ENCODE measurements at places on chromosomes 16 and 17.

- peak; percentile 82 for DNase-seq
Measured at GRCh38 chr17:9576521-9577372, at the start of gene CFAP52. Gene CFAP52 (plus strand): TSS chr17:9576642. CDS start chr17:9576696, 54 bp downstream.

GRCh38 chr17:61442136-61442775 lies 10.0 kb upstream of the TBX4 start:
- no peak for DNase-seq

GRCh38 chr16:72371307-72372086 lies 199.5 kb upstream of the PMFBP1 start:
- no peak for DNase-seq

DNA sequence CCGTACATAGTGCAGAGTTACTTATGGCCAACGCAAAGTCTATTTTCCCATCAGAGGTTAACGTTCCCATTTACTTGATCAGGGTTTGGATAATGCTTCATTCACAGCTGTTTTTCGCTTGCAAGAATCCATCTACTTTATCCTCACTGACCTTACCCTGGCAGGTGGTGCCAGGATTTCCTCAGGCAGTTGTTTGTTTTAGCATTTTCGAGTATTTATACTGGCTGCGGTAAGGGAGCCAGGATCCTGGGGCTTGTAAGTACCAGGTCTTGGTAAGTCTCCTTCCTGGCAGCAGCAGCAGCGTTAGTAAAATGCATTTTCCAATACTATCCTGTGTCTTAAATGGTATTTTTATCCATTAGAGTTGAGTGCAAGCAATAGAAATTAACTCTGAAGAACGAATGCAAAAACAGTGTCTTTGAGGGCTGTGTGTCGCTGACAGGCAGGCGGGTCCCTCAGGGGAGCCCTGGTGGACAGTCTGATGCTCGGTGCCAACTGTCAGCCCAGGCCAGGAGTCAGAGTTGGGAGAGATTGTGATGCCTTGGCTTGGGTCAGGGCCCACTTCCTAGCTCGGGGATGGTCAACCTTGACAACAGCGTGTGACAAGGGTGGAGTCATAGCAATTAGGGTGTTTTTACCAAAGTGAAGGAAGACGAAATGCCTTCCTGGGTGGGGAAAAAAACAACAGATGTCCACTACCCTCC lies 92.4 kb upstream of the HSBP1 start:
- DNase-seq: no peak

GRCh38 chr16:11141409-11142260 lies 114.4 kb downstream of the SOCS1 start:
- no peak for DNase-seq

- DNase-seq: no peak
Measured at GRCh38 chr16:75027520-75028300, 28.9 kb downstream of the ZNRF1 start.

DNA sequence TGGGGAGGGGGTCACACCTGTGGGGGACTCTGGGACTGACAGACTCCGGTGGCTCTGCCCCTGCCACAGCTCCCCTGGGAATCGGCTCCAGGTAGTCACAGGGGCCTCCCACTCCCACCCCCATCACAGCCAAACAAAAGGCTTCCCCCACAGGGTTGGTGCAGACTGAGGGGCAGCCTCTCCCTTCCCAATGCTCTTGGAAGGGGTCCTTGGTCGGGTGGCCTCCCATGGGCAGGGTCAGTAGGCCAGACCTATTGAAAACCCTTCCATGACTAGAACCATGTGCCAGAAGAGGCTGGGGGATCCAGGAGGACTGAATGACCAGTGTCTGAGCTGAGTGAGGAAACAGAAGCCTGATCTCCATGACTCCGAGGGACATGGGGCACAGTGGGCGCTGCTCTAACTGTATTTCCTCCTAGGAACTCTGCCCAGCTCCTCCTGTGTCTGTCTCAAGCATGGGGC lies 28.6 kb downstream of the TK2 start:
- DNase-seq: no peak

- no peak for DNase-seq
Measured at GRCh38 chr16:53559270-53559951, 56.4 kb upstream of the AKTIP start.

DNA sequence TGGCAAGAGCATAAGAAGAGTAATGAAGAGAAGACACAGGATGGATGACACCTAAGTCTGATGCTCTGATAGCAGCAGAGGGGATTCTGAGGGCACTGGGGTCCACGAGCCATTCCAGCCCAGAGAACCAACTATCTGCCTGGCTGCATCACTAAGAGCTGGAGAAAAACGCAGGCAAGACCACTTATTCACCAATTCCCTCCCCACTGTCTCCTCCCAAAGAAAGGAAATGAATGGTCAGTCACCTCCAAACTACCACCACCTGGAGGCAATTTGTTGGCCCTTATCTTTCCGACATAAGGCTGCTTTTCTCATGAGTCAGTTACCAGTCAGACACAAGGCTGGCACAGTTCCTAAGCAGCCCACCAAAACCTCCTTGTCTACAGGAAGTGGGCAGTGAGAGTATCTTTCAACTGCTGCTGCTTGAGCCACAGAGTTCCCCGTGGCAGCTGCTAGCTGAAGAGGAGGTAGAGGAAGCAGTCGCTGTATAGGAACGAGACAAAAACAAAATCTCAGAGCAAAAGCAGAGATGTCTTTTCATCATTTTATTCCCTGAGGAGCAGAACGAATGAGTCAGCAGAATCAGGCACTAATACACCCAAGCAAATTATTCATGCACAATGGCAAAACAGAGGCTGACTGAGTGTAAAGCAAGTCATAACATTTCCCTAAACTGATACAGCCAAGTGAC lies 111.1 kb downstream of the SMG6 start:
- DNase-seq: peak; percentile 63

DNA sequence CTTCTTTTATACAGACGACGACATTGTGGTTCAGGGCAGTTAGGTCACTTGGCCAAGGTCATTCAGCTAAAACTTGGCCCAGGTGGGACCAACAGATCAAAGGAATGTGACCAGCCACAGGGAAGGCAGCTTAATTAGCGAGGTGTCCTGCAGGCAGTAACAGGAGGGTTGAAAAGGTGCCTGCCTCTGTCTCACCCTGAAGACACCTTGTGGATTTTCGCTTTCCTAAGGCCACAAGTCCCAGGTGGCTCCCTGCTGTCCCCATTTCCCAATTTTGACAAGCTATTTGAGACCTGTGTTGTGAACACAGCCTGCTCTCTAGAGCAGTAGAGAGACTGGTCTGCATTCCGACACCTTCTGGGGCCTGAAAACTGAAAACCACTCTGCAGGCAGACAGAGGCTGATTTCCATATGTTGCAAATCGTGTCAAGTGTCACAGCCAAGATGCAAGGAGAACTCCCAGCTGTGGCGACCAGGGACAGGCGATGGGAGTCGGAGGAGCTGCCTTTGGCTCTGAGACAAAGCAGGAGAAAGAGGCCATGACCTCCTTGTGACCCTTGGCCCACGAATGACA lies 593.1 kb upstream of the CDH5 start:
- DNase-seq: no peak

DNA sequence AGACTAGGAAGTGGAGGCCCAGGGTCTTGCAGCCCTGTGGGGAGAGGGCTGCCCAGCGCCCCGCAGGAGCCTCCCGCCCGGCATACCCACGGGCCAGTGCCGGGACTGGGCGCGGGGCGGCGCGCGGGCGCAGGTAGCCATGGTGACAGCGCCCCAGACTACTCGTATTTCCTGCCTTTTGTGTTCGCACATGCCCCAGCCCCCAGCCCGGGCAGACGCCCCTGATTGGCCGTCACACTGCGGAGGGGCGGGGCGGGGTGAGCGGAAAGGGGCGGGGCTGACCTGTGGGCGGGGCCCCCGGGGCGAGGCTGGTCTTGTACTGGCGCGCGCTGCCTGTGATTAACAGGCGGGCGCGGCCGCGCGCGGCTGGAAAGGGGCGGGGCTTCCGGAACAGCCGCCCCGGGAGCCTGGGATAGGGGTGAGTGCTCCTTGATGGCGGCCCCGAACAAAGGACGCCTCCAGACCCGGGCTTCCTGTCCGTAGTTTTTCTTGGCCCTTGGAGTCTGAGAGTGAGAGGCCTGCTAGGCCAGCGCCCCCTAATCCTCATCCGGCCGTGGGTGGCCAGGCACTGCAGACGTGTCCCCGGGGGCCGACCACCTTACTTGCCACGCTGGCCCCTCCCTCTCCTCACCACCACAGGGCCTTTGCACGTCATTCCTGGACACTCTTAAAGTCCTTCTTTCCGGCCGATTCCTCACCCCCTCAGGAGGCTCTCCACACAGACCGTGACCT lies 71.0 kb downstream of the RAI1 start:
- DNase-seq: peak; percentile 97

DNA sequence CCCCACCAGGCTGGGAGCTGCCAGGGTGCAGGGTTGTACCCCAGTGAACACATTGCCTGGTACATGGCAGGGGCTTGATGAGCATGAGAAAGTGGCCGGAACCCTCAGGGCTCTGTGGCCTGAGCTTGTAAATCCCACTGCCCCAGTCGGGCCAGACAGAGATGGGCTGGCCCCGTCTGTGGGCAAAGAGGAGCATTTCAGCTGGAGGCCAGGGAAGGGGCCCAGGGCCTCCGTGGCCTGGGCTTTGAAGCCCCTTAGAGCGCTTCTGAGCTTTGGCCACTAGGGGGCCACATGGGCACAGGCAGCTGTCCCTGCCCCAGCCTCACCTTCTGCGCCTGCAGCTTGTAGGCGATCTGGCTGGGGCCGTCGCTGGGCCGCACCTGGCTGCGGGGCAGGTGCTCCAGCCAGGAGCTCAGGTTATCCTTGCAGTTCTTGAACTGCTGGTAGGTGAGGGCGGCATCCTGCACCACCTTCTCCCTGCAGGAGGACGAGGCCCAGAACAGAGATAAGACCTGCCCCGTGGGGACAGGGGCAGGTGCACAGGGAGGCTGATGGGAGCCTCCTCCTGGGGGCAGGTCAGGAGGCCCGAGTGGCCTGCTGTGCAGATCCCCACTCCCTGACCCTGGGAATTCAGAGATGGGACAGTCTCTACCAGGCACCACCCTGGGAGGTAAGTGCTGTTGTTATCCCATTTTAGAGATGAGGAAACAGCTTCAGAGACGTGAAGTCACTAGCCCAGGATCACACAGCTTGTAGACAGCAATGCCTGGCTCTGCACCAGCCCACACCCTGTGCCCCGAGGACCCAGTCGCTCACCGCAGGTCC lies 12.8 kb downstream of the EVPL start:
- DNase-seq: peak; percentile 87

GRCh38 chr16:2954656-2955381 lies 9.3 kb upstream of the KREMEN2 start:
- DNase-seq: no peak

DNA sequence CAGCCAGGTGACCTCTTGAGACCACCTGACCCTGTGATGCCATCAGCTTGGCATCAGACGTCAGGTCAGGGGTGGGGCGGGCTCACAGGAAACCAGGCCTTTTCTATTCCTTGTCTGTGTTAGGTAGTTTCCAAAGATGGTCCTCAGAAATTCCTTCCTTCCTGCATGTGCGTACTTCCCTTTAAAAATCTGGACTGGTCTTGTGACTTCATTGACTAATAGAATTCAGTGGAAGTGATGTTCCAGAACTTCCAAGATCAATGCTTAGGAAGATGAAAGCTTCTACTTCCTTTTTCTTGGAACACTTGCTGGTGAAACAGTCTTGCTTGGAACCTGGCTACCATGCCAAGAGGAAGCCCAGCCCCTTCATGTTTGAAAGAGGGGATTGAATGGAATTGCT lies 10.0 kb upstream of the N4BP1 start:
- DNase-seq: no peak

DNA sequence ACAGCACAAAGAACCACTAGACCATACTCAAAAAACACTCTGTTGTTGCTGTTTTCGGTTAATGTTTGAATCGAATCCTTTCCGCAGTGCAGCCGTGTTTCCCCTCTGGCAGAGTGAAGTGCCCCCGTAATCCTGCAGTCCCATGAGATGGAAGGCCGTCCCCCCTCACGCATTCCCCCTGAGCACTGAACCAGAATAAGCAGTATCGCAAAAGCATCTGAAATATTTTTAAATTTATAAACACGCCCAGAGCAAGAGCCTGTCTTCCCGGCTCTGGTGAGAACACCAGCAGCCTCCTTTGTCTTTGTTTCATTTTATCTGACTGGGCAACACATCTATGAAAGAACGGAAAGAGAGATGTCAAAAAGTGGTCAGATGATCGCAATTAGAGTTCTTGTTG lies 121.0 kb upstream of the ADAMTS18 start:
- no peak for DNase-seq

DNA sequence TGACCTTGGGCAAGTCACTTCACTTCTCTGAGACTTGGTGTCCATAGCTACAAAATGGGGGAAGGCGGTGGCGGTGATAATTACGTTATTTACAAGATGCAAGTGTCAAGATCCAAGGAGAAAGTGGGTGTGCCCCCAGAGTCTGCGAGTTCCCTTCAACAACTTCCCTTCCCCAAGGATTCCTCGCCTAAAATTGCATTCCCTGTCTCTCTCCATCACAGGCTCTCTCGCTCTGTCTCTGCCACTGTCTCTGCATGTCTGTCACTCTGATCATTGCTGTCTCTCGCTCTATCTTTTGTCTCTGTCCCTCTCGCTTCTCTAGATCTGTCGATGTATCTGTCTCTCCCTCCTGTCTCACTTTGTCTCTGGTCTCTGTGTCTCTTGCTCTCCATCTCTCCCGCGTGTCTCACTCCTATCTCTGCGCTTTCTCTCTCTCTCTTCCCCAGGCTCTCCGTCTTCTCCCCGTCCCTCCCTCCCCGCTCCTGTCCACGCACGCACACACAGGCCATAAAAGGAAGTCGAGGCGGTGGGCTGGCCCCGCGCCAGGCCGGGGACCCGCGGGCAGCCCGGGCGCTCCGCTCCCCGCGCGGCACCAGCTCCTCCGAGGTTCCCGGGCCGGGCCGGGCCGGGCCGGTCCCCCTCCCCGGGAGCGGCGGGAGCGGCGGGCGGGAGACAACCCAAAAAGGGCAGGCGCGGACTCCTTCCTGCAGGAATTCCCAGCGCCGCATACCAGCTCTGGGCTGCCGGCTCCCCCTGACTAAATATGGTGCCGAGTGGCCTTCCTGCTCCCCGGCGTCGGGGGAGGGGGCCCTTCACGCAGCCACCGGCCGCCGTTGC lies 1.1 kb upstream of the MYH11 start:
- DNase-seq: no peak

DNA sequence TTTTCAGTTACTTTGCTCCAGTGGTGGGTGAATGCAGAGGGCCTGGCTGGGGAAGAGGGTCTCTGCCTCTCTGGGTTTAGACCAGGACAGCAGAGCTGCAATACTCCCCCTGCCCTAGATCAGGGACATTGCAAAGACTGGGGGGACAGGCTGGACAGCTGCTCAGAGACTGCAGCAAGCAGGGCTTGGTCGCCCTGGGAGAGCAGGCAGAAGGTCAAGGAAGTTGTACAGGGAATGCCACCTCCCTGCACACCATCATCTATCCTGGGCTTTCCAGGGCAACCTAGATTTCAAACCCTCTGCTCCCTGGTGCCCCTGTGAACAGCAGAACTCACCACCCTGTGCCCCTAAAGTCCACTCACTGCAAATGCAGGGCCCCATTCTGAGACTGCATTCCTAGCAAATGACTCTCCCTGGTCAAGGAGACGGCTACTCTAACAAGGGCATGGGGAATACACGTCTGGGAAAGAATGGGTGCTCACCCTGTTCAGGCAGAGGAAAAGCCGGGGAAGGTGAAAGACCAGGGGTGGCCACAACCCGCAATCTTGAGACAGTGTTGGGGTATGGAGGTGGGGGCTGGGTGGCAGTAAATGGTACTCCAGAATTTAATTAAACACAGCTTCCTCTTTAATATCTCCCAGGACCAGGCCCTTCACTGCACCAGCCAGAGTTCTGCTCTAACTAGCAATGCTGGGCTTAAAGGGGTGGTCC lies 1.0 kb downstream of the KIFC3 start:
- DNase-seq: no peak

GRCh38 chr17:71869841-71870545 lies 250.8 kb upstream of the SOX9 start:
- no peak for DNase-seq
